Amniotic stem cell (primary cell): ENCODE measurements at places on chromosomes 4 and X.
A peak's percentile ranks its signal among the peaks of the same experiment; 100 is the strongest.

GRCh38 chrX:132292793-132293192 lies 73.5 kb upstream of the RAP2C start:
- no peak for DNase-seq

DNA sequence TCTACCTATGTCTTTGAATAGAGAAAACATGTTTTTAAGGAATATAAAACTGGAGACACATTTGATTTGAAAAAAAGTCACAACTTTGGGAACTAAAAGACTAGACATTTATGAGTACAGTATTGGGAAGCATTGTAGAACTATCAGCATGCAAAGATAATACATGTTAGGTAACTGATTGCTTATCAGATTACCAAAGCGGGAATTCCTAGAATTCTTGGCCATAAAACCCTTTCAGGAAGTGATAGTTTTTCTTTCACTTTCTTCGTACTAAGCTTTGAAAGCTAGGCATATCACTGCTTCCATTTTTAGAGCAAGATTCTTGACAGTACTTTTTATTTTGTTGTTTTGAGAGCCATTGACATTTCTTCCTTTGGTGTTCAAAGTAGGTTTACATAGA lies 646.6 kb upstream of the PITX2 start:
- DNase-seq = no peak

GRCh38 chrX:29541038-29541437 lies 674.3 kb upstream of the MAGEB2 start:
- no peak for DNase-seq

DNA sequence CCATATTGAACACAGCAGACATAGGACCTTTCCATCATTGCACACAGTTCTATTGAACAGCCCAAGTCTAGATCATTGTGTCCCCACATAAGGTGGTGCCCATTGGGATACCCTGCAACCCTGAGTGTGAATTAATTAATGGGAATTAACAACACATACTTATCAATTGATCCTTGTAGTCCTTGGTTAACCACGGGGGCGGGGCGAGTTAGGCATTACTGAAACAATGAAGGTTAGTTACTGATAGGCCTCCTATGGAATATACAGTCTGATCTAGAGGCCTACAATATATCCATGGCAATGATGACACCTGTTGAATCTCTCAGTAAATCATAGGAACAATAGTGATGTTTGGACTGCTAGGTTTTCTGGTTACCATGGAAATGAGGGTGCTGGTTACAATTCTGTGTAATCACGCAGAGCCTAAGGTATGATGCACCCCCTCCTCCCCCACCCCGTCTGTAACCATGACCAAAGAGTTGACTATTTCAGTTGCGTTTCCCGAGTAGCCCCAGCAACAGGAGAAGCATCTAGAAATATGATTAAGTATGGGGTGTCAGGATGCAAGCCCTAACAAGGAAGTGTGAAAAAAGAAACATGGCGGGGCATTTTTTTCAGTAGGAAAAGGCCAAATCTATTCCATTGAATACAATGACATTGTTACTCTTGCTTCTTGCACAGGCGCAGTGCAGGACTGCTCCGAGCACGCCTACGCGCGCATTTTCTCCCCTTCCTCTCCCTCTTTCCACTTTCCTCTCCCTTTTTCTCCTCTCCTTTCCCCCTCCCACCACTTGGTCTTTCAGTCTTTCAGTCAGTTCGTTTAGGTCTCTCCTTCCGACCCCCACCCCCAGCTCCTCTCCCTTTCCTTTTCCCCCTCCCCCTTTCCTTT lies 677 bp upstream of the NONO start:
- DNase-seq = no peak

GRCh38 chr4:136651932-136652331 lies 880.4 kb downstream of the PCDH18 start:
- no peak for DNase-seq

DNA sequence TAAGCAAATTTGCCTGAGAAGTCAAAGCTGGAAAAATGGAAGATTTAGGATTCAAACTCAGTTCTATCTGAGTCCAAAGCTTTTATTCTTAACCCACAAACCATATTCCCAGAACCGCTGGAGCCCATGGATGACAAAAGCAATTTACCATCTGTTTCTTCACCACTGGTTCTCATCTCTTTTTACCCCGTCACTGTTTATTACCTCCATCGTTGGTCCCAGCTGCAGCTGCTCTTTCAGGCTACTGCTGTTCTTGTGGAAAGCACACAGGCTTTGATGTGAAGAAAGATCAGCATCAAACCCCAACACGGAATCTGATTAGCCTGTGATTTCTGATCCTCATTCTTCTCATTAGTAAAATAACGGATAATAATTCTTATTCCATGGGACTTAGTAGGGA lies 9.5 kb downstream of the FBXO8 start:
- no peak for DNase-seq

GRCh38 chr4:142272452-142272851 lies 573.6 kb downstream of the INPP4B start:
- DNase-seq = no peak

- DNase-seq = no peak
Observed at GRCh38 chrX:107741404-107741790, 34.2 kb downstream of the TSC22D3 start.

- no peak for DNase-seq
Observed at GRCh38 chrX:55450259-55450658, 1.7 kb upstream of the MAGEH1 start.

DNA sequence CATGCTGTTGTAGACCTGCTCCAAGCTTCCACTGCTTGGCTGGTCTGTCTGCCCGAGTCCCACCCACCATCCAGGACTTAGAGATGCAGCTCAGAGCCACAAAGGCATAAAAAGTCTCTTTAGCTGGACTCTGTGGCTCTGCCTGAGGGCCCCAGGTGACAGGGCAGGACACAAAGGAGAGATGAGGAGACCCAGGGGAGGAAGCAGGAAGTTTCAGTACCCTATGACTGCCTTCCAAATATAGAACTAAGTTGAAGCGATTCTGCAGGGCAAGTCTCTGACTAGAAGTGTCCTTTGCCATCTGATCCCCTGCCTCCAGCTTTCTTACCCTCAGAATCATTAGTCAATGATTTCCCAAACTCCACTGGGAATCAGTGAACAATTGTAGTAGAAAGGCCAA lies 11.2 kb upstream of the CXCR3 start:
- no peak for DNase-seq

DNA sequence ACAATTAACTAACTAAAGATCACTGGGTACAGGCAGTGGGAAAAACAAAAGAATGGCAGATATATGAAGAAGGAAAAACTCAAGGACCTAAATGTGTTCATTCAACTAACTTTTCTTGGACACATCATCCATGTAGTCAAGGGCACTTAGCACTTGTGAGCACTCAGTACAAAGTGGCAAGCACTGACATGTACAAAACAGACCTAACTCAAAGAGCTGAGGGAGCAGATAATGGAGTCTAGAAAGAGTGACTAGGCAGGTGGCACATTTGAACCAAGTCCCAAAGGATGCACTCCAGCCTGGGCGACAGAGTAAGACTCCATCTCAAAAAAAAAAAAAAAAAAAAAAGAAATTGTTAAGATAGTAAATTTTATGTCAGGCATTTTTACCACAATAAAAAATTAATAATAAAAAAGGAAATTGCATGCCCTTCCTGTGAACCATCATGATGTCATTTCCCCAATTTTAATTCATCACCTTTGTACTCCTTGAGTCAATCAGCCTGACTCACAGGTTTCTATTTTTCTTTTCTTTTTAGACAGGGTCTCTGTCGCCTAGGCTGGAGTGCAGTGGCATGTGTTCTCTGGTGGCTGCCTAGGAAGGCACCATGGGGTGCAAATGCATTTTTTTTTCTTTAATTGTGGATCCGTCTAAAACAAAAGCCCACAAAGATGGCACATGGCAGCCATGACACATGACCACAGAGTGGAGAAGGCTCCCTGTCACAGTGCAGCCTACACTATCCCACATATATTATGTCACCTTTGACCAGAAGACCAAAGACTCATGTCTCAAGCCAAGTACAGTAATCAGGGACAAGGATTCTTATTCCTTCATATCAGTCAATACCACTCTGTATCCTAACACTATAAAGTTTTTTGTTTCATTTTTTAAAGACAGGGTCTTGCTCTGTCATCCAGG lies 91.9 kb downstream of the CHST7 start:
- DNase-seq = no peak

- no peak for DNase-seq
Observed at GRCh38 chr4:40745285-40745984, 4.3 kb upstream of the NSUN7 start.

- DNase-seq = no peak
Observed at GRCh38 chrX:107826238-107827029, 768 bp downstream of the MID2 start.

DNA sequence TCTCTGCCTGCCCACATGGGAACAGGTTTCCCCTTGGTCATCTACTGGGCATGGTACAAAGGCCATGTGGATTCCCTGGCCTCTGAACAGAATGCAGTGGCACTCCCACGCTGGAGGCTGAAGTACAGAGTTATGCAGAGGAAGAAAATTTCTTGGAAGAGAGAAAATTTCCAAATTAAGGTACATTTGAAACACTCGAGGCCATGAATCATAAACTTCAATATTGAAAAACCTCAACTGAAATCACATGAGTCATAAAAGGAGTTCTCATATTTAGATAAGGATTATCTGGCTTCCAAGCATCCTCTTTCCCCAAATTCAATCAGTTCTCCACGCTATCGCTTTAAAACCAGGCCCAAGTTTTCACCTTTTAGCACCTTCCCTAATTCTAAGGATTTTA lies 28.1 kb upstream of the TXK start:
- DNase-seq = peak; percentile 49

DNA sequence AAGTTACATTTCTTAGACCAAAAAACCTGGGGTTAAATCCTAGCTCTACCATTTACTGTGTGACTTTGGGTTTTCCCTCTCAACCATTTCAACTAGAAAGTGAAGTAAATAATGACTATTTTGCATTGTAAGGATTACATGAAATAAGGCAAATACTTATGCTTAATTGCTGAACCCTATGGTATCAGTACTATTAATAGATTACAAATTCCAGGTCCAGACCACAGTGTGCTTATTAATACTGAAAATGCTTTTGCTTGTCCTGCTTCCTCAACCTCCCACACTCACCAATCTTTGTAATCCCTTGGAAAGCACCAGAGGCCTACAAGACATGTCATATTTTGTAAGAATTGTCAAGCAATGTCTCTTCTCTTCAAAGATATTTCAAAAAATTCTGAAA lies 456.5 kb downstream of the SPOCK3 start:
- DNase-seq = no peak

GRCh38 chrX:38061335-38061734 lies 55.0 kb downstream of the SYTL5 start:
- no peak for DNase-seq

- DNase-seq = no peak
Observed at GRCh38 chrX:138872537-138872936, 161.0 kb upstream of the FGF13 start.

DNA sequence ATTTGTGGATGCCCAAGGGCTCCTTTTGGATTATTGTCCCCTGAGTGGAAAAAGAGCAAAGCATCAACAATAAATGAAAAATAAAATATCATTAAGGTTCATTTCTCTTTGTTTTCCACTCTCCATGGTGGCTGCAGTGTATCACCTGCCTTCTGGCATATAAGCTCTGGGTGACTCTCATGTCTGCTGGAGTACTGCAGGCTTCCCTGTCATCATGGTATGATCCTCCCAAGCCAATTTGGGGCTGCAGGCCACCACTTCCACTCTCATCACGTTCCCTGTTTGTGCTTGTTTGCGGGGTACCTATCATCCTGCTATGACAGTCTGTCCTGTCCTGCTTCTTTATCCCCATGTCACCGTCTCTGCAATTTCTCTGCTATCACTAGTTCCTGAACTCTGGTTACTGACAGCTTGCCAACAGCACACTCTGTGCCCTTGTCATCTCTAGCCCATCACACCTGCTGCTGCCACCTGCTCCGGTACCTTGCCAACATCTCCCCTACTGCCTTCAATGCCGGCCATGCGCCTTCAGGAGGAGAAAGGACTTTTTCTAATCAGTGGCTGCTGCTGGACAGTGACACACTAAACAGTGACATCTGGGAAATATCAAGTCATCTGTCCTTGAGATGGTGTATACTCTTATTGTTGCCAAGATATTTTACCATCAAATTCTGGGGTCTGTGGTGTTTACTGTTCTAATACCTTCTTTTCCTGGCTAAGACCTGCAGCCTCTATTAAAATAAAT lies 23.0 kb upstream of the FGF5 start:
- DNase-seq = no peak

GRCh38 chrX:47710252-47710651 lies 51.3 kb upstream of the UXT start:
- DNase-seq = no peak

- no peak for DNase-seq
Observed at GRCh38 chrX:139222511-139223200, 307.9 kb upstream of the F9 start.

GRCh38 chrX:69387567-69388487 lies 116.3 kb upstream of the NALF2 start:
- no peak for DNase-seq

GRCh38 chr4:3497523-3498389 lies 34.5 kb downstream of the LRPAP1 start:
- DNase-seq = no peak

DNA sequence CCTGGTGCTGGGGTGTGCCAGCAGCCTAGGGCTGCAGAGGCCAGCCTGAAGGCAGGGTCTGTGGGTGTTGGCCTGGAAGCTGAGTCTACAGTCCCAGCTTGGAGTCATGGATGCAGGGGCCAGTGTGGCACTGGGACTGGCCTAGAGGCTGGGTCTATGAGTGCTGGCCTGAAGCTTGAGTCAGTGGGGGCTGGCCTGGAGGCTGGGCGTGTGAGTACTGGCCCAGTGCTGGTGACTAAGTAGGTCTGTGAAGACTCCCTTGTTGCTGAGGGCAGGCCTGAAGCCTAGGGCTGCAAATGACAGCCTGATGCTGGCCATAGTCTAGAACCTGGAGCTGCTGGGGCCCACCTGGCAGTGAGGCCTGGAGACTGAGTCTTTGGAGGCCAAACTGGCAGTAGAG lies 31.3 kb upstream of the ALG13 start:
- no peak for DNase-seq

GRCh38 chr4:74934888-74935287 lies 2.0 kb downstream of the PARM1 start:
- no peak for DNase-seq

DNA sequence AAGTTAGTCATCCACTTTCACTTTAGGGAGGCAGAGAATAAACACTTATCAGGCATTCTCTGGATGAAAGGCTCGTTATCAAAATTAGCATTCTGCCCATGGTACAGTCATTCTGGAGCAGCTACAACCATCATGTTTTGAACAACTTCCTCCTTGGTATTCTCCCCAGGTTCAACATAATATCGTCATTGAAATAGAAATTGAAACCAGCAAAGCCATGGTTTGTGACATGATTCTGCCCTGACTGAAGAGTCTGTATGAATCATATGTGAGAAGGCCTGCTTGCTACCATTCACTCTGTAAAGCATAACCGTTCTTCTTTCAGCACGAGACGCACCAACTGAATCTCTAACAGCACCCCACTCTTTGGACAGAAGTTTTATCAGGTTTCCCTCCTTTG lies 127.5 kb upstream of the RADX start:
- DNase-seq = no peak

GRCh38 chr4:168516841-168517240 lies 20.0 kb downstream of the PALLD start:
- no peak for DNase-seq
